ENCODE measurements at places on chromosomes 1 and 21.

- DNase-seq: no peak
Observed at GRCh38 chr1:15176898-15177665, 23.5 kb downstream of the TMEM51 start.

GRCh38 chr1:150102986-150103385 lies 35.4 kb downstream of the VPS45 start:
- no peak for DNase-seq

DNA sequence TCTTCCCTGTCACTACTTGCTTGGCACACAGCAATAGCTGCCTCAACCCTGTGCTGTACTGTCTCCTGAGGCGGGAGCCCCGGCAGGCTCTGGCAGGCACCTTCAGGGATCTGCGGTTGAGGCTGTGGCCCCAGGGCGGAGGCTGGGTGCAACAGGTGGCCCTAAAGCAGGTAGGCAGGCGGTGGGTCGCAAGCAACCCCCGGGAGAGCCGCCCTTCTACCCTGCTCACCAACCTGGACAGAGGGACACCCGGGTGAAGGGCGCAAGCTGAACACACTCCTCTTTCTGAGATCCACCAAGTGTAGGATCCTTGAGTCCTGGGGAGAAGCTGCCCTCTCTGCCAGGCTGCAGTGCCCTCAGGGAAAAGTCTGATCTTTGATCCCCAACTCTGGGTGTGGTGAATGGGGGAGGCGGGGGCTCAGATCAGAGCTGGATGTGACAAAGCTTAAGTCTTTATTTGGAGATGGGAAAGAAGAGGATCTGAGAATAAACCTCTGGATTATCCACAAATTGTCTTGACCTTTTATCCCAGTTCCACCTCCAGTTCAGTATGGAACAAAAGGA lies 1.2 kb downstream of the RXFP4 start:
- no peak for DNase-seq

- no peak for DNase-seq
Observed at GRCh38 chr1:244041466-244042120, 9.5 kb upstream of the ZBTB18 start.

GRCh38 chr21:46098303-46099141 lies 610 bp downstream of the COL6A2 start:
- no peak for DNase-seq

DNA sequence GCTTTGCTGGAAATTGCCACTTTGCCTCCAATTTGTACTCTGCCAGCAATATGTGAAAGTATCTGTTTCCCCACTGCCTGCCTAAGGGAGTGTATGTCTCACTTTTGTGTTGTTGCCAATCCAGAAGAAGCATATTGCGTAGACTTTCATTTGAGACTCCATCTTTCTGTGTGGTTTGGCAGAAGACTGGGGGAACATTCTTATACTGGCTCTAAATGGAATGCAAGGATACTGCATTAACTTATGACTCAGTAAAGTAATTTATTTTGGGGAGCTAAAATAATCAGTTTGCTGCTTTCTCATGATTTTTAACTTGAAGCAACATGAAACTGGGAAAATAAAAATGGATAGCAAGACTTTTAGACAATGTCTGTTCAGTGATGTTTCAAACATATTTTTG lies 107.7 kb upstream of the TMPRSS2 start:
- no peak for DNase-seq

DNA sequence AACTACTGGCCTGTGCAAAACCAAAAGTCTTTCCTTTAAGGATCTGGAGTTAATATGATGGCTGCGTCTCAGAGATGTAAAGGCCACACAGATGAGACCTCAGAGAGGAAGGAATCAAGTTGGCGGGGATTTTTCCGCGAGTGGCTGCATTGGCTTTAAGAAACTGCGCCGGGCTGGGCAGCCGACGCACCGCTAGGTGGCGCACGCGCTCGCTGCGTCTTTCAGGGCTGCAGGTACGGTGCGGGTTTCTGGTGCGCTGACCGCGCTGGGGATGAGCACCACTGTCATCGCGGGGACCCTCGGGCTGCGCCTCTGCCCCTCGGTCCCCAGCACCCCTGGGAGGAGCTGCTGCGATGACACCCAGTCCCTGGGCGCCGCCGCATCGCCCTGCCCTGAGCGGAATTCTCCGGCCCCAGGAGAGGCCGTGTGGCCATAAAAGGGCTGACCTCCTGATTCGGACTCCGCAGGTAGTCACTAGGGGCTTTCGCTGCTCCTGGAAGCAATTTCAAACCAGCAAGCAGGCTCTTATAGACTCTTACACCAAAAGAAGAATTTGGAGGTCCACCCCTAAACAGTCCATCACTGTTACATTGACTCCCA lies 241.0 kb downstream of the KCNJ6 start:
- DNase-seq: peak; percentile 31

GRCh38 chr1:36092166-36092797 lies 3.6 kb downstream of the ADPRS start:
- no peak for DNase-seq

DNA sequence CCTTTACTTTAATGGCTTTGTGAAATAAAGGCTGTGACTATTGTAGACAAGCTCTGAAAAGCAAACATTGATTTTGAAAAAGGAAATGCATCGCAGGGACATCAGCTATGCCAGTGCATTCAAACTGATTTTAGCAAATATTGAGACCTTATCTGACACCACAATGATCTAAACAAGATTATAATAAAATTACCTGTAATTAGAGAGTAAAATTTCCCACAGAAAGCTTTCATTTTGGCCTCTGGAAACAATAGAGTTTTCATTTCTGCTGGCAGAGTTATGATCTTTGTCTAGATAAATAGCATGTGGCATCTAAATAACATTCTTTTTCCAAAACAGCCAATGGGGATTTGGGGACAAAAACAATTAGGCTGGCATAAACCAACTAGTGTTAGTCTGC lies 650.4 kb upstream of the PRMT6 start:
- no peak for DNase-seq

- DNase-seq: no peak
Observed at GRCh38 chr1:206725109-206725963, 40.6 kb downstream of the MAPKAPK2 start.

GRCh38 chr1:63819795-63820194 lies 46.0 kb downstream of the ROR1 start:
- no peak for DNase-seq

- no peak for DNase-seq
Observed at GRCh38 chr1:231720652-231721325, 94.2 kb downstream of the DISC1 start.

- DNase-seq: no peak
Observed at GRCh38 chr1:178461701-178462100, 35.1 kb downstream of the CLEC20A start.

GRCh38 chr1:20589331-20590278 lies 708 bp downstream of the CDA start:
- DNase-seq: no peak

DNA sequence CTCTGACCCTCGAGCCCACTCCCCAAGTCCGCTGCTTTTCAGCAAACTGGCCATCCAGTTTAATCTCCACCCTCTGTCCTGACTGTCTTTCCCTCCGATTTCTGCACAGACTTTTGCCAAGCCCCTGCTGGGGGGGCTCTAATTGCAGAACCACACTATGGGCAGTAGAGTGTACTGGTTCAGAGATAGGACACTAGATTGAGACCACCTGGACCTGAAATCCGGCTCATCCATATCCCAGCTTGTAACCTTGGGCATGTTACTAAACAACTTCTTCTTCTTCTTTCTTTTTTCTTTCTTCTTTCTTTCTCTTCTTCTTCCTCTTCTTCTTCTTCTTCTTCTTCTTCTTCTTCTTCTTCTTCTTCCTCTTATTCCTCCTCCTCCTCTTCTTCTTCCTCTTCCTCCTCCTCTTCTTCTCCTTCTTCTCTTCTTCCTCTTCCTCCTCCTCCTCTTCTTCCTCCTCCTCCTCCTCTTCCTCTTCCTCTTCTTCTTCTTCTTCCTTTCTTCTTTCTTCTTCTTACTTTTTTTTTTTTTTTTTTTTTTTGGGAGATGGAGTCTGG lies 7.7 kb downstream of the LRRC71 start:
- DNase-seq: no peak

DNA sequence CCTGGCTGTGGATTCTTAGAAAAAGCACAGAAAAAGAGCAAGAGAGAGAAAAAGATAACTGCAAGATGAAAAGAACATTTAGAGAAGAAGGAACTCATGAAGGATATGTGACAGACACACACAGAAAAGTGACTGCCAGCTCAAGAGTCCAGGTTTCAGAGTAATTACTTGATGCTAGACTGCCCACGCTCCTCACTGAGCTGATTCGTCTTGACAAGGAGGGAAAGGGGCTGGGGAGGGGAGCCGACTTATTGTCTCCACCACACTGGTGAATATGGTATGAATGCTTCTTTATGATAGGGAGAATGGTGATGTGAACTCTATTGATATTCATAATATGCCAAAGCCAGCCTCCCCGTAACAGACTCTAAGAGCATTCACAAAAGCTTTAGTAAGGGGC lies 140.4 kb downstream of the BRINP2 start:
- no peak for DNase-seq

GRCh38 chr1:175269151-175269550 lies 76.6 kb upstream of the KIAA0040 start:
- no peak for DNase-seq

GRCh38 chr1:51525295-51525694 lies 6.2 kb upstream of the EPS15 start:
- no peak for DNase-seq

GRCh38 chr1:39683591-39684312 lies 7.5 kb downstream of the HPCAL4 start:
- no peak for DNase-seq

- DNase-seq: no peak
Observed at GRCh38 chr1:21259316-21260076, 30.8 kb downstream of the ECE1 start.

DNA sequence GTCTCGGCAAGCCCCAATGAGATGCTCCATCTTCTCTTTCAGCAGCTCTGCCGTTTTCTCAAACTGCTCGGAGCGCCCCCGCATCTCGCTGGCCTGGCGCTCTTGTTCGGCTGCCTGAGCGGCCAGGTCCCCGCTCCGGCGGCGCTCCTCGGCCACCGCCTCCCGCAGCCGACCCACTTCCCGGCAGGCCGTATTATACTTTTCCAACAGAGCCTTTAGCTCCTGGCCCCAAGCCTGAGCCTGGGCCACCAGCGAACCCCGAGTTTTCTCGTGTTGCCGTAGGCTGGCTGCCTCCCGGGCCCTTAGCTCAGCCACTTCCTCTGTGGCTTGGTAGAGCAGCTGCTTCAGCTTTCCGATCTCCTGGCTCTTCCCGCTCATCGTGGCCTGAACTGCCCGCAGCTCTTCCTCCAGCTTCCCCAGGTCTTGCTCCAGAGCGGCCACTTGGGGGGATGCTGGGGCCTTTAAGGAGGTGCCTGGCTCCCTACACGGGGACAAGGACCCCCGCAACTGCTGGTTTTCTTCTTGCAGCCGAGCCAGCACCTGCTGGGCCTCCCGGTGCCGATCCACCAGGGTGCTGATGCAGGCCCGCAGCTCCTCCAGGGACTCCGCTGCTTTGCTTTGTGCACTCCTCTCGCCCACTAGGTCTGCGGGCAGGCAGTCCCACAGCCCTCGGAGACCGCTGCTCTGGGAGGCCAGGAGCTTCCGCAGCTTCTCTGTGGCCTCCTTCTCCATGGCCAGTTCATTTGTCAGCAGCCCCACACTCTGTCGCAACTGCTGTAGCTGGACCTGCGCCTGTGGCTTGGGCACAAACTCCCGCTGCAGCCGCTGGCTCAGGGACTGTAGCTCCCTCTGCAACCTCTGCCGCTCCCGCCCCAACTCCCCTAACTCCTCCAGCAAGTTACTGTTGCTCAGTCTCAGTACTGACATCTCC lies 13.4 kb upstream of the PIAS3 start:
- peak; percentile 73 for DNase-seq

- peak; percentile 46 for DNase-seq
Observed at GRCh38 chr1:39258146-39258924, 53.8 kb downstream of the MACF1 start.

DNA sequence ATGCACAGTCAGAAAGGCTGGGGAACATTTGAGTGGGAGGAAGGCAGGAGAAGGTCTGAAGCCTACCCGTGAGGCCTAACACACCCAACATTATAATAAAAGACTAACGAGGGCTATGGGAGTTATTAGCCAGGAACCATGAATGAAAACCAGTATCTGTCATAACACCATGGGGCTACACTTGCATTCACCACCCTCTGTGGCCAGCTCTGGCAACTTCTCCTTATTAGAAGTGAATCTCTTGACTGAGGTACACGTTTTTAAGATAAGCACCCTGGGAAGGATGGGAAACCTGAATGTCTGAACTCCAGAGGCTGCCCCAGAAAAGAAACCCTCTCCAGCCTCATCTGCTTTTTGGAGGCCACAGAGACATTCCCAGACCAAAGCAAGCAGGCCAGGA lies 204.3 kb upstream of the RAB4A start:
- DNase-seq: no peak

- no peak for DNase-seq
Observed at GRCh38 chr1:208047476-208047934, 136.6 kb upstream of the CD34 start.

GRCh38 chr1:17434601-17435000 lies 4.9 kb downstream of the RCC2 start:
- no peak for DNase-seq

DNA sequence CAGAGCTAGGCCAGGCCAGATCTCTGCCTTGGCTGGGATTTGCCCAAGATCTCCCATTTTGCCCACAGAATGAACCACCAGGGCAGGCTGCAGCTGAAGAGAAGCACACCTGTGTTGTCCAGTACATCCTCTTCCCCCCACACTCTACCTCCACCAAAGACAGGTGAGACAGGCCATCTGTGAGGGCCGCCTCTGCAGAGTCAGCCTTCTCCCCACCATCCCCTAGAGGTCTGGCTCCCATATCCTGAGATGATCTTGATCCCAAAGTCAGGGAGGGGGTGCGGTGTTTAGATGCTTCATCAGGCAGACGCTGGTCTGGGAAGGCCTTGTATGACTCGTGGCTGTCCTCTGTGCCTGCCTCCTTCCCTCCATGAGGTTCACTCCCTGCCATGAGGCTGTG lies 28.7 kb downstream of the HYI start:
- DNase-seq: no peak

- no peak for DNase-seq
Observed at GRCh38 chr1:173329726-173330125, 122.6 kb upstream of the TNFSF4 start.

- DNase-seq: no peak
Observed at GRCh38 chr1:230643908-230644307, 1.6 kb downstream of the COG2 start.

GRCh38 chr1:19454265-19455146 lies 30.8 kb downstream of the CAPZB start:
- DNase-seq: peak; percentile 29

DNA sequence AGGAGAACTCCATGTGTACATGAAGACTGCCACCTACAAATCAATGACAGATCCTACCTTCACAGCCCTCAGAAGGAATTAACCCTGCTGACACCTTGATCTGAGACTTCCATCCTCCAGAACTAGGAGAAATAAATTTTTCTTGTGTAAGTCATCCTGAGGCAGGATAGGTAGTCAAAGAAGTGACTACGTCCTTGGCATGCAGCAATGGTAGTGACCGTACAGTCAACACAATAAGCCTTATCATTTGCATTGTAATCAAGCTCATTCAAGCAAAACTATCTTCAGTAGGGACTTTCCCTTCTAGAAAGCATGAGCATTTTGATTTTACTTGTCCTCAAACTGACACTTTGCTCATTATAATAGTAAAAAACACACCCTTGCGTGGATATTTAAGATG lies 64.0 kb upstream of the KCNK1 start:
- DNase-seq: no peak

All from C1 segment of cervical spinal cord (tissue), 14 donors.